ENCODE measurements at places on chromosomes 4 and X.

DNA sequence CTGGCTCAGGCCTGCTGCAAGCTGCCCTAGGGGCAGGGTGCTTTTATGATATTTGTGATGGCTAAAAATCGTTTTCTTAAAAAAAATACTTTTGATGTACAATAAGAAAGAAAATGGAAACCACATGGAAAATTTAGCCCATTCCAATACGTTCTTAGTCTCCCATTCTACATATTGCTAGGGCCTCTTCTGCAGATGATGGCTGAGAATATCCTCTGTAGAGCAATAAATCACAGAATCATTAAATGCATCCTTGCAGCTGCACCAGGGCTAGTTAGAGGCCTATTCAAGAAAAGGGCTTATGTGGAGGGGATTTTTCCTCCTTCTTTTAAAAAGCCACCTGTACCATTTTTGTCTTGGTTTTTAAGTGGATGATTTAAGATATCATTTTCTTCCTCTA is 97.6 kb upstream of the C1GALT1C1 start:
- no peak for DNase-seq

DNA sequence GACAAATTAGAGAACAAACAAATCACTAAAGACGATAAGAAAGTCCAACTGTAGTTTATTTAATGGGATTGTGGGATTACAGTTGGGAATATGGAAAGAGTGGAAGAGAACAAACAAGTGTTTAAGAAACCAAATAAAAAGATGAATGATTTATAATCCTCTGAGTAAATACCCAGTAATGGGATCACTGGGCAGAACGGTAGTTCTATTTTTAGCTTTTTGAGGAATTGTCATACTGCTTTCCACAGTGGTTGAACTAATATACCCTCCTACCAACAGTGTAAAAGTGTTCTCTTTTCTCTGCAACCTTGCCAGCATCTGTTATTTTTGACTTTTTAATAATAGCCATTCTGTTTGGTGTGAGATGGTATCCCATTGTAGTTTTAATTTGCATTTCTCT is 15.0 kb downstream of the C4orf51 start:
- DNase-seq: no peak

DNA sequence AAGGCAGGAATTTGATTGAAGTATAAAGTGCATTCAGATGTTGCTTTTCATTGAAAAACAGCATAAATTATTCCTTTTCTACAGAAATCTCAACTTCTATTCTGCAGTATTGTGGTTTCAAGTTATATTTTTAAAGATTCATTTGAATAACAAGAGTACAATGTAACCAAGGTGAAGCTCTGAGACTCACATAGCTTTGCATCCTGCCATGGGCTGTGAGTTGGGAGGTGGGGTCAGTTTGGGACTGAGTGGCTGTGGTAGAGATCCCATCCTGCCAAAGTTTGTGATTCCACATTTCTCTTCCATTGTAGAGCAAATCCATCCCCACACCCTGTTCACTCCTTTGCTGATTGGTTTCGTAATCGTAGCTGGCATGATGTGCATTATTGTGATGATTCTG is 69.2 kb downstream of the KIT start:
- DNase-seq: no peak

DNA sequence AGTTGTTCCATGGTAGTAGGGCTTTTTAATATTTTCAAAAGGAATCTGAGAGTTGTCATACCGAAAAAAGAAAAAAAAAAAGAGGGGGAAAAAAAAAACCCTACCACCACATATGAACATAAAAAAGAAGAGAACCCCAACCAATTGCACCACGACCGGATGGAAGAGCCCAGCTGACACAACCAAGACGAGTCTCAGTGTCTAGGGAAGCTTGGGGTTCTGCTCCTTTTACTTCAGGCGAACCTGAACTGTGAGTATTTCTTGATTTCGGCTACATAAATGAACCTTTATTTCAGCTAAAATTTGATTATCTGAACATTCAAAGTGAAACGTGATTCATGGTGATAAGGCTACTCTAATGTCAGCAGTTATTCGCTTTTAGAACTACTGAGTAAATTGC is at the start of gene GPR34:
TSS of gene GPR34 (plus strand) at position 139 of the 400 bp plus-strand sequence. CDS start 6,661 bp downstream, outside the sequence.
- peak; percentile 47 for DNase-seq

DNA sequence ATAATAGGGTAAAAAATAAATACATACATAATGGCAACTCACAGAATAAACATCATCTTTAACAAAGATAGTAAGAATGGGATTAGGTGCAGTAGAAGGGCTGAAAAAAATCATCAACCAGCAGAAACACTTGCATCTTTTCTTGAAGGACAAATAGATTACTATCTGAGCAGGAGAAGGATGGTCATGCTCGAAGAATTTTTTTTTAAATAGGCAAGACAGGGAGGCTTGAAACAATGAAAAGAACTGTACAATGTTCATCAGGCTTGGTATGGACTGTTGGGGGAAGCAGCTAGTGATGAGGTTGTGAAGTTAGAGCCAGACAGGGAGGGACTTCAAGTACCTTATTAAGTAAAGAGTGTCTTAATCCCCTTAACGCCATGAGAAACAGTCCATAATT is 167.4 kb upstream of the LDB2 start:
- no peak for DNase-seq

GRCh38 chr4:65861993-65862392 is 191.7 kb upstream of the EPHA5 start:
- no peak for DNase-seq

- no peak for DNase-seq
Measured at GRCh38 chr4:121717680-121718237, 21.0 kb upstream of the ANXA5 start.

DNA sequence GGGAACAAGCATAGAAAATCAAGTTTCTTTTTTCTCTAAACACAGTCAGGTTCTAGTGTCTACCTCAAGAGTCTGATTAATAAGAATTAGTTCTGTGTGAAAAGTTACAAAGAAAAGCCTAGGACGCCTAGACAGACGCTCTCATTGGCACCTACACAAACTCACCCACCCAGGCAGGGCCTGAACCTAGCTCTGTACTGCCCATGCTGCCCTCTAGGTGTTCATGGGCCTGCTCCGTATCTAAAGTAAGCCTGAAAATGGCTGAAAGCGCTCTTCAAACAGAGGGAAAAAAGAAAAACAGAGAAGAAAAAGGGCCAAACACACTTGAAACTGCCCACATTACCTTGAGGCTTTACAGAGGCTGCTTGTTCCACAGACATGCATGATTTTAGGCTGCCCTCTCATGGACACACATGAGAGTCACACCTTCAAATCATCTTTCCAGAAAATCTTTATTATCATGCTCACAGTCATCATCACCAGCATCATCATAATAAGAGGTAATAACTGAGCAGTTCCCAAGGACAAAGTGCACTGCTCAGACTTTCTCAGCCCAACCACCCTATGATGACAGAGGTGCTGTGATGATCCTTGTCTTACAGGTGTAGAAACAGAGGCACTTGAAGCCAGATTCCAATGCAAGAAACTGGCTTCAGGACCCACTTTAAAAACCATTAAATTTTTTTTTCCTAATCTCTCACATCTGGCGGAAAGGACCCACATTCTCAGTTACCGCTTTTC is 49.6 kb downstream of the MAP7D2 start:
- DNase-seq: peak; percentile 1

DNA sequence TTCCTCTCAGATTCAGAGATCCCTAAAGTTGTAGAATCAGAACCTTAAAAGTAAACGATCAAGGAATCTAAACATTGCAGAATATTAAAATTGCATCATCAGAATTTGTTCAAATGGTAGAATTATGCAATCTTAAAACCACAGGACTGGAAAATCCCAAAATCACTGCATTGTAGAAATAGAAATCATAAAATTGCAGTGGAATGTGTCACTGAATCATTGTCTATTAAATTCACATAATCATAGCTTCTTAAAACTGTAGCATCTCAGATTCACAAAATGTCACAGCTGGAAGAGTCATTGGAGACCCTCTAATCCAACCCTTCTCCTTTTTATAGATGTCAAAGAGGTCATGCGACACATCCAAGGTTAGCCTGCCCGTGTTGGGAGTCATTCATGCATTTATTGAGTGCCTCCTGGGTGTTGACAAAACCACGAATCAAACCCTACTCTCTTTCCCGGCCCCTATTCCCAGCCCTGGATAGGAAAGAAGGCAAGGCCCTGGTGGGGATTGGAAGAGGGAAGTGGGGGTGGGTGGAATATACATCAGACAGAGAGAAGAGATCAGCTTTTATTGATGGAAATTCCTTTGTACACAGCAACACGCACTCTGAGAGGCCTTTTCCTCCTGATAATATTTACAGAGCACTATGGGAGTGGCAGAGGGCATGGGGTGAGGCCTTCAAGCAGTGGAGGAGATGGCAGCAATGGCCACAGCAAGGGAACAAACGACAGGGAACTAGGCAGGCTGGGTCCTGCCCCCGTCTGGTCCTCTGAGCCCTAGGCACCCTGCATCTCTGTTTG is 15.4 kb downstream of the IQSEC2 start:
- DNase-seq: peak; percentile 59

DNA sequence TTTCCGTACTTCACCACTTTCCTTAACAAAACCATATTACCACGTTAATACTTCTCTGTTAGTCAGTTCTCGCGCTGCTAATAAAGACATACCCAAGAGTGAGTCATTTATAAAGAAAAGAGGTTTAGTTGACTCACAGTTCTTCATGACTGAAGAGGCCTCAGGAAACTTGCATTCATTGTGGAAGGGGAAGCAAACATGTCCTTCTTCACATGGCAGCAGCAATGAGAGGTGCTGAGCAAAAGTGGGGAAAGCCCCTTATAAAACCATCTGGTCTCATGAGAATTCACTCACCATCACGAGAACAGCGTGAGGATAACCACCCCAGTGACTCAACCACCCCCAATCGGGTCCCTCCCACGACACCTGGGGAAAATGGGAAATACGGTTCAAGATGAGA is 289.8 kb upstream of the CLNK start:
- DNase-seq: no peak

- no peak for DNase-seq
Measured at GRCh38 chr4:99654361-99654761, 3.3 kb downstream of the C4orf54 start.

GRCh38 chr4:99587803-99588202 is 13.2 kb downstream of the MTTP start:
- no peak for DNase-seq
